Renal cortical epithelial cell (primary cell): ENCODE measurements at places on chromosomes 5 and 9. TPM values are rescaled to one million over a fixed set of nuclear protein-coding genes. Genes with fewer than 3 reads are reported as not detected.

The SLC4A9 gene
- not detected in 2 replicates for total RNA-seq

The CLTA gene
- total RNA-seq, result 391 and 514 TPM in 2 replicates

The SLC12A2 gene
- total RNA-seq, result 31.6 and 41.3 TPM in 2 replicates

The PLPP7 gene
- 8.0 and 9.9 TPM in 2 replicates for total RNA-seq

The LRRC70 gene
- total RNA-seq, result 0.52 and 1.7 TPM in 2 replicates
